NCI-H2171 treated with DMSO at 0.1 percent for 48 hours (cell line): ENCODE measurements at places on chromosomes 3 and 15.

GRCh38 chr3:24128199-24129005 lies 183.3 kb downstream of the NR1D2 start:
- no peak for DNase-seq

- no peak for DNase-seq
These were observed 539.7 kb upstream of the IL12A start for GRCh38 chr3:159448902-159449301.

- DNase-seq: no peak
These were observed 31.7 kb upstream of the ATOSA start for GRCh38 chr15:52710708-52711389.

DNA sequence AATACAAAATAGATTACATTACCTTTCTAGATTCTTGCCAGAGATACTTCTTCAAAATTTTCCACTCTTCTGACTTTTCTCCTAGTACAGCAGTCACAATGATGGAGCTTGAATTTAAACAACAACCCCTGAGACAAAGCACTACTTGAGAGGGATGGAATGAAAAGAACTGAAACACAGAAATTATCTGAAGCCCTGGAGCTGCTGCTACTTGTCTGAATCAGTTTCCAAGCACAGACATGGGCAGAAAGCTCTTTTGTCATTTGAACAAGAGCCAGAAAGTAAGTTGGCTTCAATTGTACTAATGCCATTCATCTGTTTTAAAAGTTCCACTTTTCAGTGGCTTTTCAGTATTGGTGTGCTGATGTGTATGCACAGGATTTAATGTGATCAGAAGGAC lies 718.5 kb upstream of the ARPP21 start:
- DNase-seq: no peak

DNA sequence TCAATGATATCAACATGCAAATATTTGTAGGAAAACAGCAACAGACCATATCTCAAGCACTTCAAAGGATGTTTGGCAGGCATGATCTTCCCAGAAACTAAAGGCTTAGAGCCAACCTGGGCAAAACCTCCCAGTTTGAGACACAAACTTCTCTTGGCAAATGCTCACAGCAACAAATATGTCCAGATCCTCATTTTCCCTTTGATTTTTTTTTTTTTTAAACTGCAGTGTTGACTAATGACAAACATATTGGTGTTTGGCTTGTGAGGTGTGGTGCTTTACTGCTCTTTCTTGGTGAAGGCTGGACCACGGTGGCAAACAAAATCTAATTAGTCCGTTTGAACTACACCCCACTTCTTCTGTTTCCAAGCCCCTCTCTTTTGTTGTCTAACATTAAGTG lies 87.2 kb downstream of the EBLN2 start:
- DNase-seq: no peak

GRCh38 chr15:89822951-89823711 lies 8.5 kb upstream of the ANPEP start:
- DNase-seq: no peak

- DNase-seq: no peak
These were observed at the start of gene CSPG5 for GRCh38 chr3:47578691-47579632. CSPG5 (minus strand) TSS chr3:47578865; CDS start chr3:47578693, 172 bp downstream.

- DNase-seq: peak; percentile 21
These were observed 346.8 kb downstream of the CNTN3 start for GRCh38 chr3:74267588-74268184.

- no peak for DNase-seq
These were observed 109.9 kb downstream of the UACA start for GRCh38 chr15:70653426-70653825.

- no peak for DNase-seq
These were observed 35.9 kb upstream of the DUSP7 start for GRCh38 chr3:52092271-52092660.

DNA sequence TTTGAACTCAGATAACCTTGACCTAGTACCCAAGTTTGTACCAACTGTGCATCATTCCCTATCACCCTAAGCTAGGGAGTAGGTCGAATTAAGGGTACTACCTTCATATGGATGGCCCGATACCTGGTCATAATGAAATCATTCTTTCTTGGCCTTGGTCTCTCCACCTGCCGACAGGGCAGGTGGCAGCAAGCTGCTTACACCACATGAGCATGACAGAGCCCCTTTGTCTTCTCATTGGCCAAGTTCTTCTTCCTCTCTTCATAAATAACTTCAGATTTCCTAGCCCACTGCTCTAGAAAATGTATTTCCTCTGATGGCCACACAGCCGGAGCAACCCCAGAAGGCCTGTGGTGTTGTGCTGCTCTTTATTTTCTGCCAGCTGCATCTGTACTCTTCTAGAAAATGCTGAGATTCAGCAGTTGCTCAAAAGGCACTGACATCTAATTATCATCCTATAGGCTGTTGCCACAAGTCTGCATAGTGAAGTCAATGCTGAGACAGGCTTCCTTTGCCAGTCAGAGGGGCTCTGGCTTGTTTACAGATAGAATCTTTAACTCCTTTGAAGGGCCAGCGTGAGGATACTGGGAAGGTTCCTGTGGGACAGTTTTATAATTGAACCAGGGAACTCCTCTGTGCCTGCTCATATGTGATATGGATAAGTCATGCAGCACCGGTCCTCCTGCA lies 304.2 kb downstream of the PTPRG start:
- no peak for DNase-seq

- DNase-seq: no peak
These were observed 6.3 kb upstream of the GALNT15 start for GRCh38 chr3:16168211-16168610.

DNA sequence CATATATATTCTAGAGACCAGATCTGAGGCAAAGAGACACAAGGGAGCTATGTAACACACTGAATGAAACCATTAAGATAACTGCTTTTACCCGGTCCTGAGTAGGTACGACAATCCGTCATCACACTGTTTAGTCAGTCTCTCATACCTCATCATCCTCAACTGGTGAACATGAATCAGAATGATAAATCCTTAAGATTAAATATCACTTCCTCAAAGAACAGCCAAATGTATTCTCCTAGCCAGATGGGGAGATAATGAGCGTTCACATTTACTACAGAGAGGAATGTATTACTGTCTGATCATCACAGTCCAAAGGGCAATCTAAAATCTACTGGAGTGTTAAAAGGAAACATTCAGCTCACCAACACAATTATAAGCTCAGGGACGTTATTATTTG lies 319.4 kb upstream of the STAC start:
- peak; percentile 82 for DNase-seq

DNA sequence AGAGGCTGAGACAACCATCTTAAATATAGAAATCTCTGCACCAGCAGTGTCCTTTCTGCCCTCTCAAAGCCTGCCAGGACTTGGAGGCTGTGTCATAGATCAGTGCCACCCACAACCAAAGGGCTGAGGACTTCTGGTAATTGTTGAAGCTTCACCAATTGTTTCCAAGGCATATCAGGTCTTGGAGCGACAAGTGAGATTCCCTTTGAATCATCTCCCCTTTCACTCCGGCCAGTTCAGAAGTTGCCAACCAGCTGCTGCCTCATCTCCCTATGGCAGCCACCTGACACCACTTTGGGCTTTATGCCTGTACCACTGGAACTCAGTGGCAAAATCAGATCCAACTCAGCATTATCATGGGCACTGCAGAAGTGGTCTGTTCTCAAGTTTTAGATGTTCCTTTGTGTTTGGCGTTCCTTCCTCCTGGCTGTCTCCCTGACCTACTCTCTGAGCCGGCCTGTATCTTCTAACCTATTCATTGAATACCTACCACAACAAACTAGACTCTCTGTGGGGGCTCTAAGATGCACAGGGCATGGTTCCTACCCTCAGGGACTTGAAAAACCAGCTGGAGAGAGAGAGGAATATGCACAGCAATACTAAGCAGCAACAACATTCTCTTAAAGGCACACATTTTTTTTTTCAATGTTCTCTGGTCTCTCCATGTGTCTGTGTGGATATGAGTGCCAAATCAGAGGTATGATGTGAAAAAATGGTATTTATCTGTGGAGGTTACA lies 90.8 kb upstream of the PFN2 start:
- DNase-seq: peak; percentile 4

GRCh38 chr3:133932009-133932408 lies 36.3 kb upstream of the RAB6B start:
- DNase-seq: no peak

- DNase-seq: no peak
These were observed 553.5 kb downstream of the EDEM1 start for GRCh38 chr3:5741017-5741416.

DNA sequence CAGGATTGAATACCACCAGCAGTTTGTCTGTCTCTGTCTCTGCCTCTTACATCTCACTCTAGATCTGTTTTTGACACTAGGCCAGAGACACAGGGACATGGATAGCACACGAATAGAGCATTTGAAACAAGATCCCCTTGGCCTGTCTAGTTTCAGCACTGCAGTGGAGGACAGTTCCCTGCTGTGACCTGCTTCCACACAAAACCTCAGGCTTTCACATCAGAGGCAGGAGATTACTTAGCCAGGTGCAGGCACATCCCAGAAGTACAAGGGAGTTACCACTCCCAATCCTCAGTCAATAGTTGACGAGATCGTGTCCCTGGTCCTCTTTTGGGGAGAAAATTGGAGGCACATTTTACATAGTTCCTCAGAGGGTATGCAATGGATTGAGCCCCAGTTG lies 34.0 kb upstream of the CCK start:
- DNase-seq: no peak

DNA sequence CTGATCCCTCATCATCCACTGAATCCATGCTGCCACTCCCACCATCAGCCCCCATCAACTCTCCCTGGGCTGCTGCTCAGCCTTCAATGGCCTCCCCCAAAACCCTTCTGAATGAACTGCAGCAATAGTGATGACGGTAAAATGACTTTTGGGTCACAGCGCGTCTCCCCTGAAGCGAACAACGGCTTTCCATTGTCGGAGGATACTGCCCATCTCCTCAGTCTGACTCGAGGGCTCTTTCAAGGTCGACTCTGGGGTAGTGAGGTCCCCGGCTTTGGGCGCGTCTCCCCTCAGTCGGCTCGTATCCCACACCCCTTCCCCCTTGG lies 57.2 kb upstream of the ZBTB38 start:
- DNase-seq: no peak

GRCh38 chr3:185813691-185814215 lies 11.1 kb downstream of the IGF2BP2 start:
- DNase-seq: no peak

DNA sequence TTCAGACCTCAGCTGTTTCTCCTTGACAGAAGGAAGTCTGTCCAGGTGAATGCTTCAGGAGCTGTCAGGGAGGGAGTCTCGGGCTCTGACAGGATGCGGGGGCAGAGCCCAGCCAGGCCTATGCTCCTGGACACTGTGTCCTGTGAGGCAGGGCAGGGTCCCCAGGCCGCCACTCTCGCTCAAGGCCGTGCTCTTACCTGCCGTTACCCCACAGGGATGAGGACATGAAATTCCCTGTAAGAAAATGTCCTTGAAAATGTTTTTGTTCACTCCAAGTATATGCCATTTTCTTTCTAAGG lies 63.9 kb downstream of the BOC start:
- no peak for DNase-seq

GRCh38 chr15:98650417-98651035 lies 2.2 kb downstream of the IGF1R start:
- peak; percentile 32 for DNase-seq

DNA sequence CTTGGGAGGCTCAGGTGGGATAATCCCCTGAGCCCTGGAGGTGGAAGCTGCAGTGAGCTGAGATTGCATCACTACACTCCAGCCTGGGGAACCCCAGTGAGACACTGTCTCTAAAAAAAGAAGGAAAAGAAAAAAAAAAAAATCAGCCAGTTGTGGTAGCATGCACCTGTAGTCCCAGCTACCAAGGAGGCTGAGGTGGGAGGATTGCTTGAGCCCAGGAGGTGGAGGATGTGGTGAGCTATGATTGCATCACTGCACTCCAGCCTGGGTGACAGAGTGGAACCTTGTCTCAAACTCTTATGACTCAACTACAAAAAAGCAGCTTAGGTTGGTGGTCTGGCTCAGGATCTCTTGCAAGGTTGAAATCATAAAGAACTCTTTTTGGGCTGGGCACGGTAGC lies 19.3 kb upstream of the GPX1 start:
- DNase-seq: no peak

DNA sequence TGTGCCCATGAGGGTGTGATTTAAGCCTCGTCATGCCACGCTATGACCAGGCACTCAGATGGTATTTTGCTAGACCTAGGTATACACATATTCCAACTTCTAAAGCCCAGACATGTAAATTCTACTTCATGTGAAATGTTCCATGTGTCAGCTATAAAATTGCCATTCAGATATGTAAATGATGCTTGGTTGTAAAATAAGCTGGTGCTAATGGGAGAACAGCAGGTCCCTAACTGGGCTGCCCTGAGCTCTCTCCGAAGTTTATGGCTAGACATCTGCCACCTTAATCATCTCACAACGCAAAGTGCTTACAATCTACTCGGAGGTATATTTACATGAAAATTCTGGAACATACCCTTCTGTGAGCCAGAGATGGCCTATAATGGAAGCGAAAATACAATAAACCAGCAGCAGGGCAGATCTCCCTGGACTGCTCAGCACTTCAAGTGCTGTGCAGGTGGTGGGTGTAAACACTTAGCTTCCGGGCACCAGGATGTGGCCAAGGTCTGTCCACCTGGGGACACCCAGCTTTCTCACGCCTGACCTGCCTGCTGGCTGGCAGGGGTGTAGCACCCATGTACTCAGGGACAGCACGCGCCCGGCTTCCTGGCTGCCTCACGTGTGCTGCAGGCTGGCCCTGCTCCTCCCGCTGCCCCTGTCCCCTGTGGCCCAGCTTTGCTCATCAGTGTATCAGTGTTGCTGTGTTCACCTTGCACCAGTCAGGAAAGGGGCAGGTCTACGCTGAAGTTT lies 82.0 kb downstream of the CHDH start:
- peak; percentile 0 for DNase-seq

- DNase-seq: peak; percentile 48
These were observed 1.4 kb downstream of the EPHB1 start for GRCh38 chr3:134796281-134797056.

- peak; percentile 3 for DNase-seq
These were observed 45.2 kb downstream of the RYK start for GRCh38 chr3:134205451-134205850.

DNA sequence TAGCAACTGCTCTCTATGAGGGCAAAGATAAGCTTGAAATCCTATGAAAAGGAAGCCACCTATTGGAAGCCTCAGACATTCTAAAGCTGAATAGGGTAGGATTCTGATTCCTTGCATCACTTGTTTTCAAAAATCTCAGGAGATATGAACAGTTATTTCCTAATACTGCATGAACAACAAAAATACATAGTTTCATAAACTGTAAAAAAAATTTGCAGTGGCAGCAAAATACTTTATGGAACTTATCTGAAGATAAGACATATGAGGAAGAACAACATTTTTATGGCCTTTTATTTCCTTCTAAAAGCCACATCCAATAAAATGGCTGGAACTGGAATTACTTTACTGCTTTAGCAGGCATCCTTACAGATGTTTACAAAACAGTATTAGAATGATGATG lies 29.9 kb downstream of the AP3S2 start:
- DNase-seq: no peak
